ENCODE measurements at places on chromosomes 6 and 20. TPM values are rescaled to one million over a fixed set of nuclear protein-coding genes. Genes with fewer than 3 reads are reported as not detected.

SSR1 gene
- 93.5 TPM for total RNA-seq

CCR6 gene
- not detected for total RNA-seq

CNKSR3 gene
- 1.7 TPM for total RNA-seq

SDCBP2 gene
- total RNA-seq, result 9.1 TPM

PI16 gene
- not detected for total RNA-seq

MOXD1 gene
- 14.0 TPM for total RNA-seq

COL9A3 gene
- total RNA-seq, result not detected

TBC1D22B gene
- total RNA-seq, result 9.3 TPM

NFS1 gene
- 28.8 TPM for total RNA-seq
